Endothelial cell (in vitro differentiated cells): ENCODE measurements at places on chromosomes 2 and 18. TPM values are rescaled to one million over a fixed set of nuclear protein-coding genes. Genes with fewer than 3 reads are reported as not detected.

Gene UGT1A5
- not detected for total RNA-seq

Gene RBKS
- 2.0 TPM for total RNA-seq

Gene OTX1
- total RNA-seq: 0.33 TPM

Gene CRYGC
- total RNA-seq: not detected

Gene FSIP2
- 9.0 TPM for total RNA-seq
